ENCODE measurements at places on chromosomes 1 and 21.

GRCh38 chr1:204709021-204709420 lies 23.5 kb upstream of the LRRN2 start:
- no peak for DNase-seq

- no peak for DNase-seq
These were observed 35.9 kb downstream of the EPHA2 start for GRCh38 chr1:16119926-16120325.

- no peak for DNase-seq
These were observed 35.4 kb downstream of the KIAA1614 start for GRCh38 chr1:180947901-180948640.

DNA sequence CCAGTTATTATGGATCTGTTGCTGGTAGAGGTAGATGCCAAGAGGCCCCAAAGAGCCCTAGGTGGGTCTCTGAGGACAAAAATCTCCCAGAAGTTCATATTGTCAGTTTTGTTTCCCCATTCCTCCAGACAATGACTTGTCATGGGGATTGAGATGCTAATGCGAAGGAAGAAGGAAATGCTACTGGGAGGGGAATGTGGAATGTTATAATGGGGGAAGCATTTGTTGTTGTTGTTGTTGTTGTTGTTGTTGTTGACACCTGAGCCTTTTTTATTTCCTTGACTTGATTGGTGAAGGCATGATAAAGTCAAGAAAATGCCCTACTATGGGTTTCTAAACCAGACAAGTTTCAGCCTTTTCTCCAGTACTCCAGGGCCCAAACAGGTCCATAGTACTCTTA lies 108.9 kb downstream of the BEND5 start:
- DNase-seq, result no peak
